ENCODE measurements at places on chromosomes 4 and X. TPM values are rescaled to one million over a fixed set of nuclear protein-coding genes. Genes with fewer than 3 reads are reported as not detected.

The LINC00632 gene
- 5.9 TPM for polyA plus RNA-seq

The RNF113A gene
- polyA plus RNA-seq, result 9.2 TPM

The GLRB gene
- 6.5 TPM for polyA plus RNA-seq

The FGFBP1 gene
- polyA plus RNA-seq, result not detected

The FAM241A gene
- 4.0 TPM for polyA plus RNA-seq

Data from hindlimb muscle (tissue), 1 donor.